Right lobe of liver (tissue), 6 donors: ENCODE measurements at places on chromosomes 11 and 22. TPM values are rescaled to one million over a fixed set of nuclear protein-coding genes. Genes with fewer than 3 reads are reported as not detected.

DNA sequence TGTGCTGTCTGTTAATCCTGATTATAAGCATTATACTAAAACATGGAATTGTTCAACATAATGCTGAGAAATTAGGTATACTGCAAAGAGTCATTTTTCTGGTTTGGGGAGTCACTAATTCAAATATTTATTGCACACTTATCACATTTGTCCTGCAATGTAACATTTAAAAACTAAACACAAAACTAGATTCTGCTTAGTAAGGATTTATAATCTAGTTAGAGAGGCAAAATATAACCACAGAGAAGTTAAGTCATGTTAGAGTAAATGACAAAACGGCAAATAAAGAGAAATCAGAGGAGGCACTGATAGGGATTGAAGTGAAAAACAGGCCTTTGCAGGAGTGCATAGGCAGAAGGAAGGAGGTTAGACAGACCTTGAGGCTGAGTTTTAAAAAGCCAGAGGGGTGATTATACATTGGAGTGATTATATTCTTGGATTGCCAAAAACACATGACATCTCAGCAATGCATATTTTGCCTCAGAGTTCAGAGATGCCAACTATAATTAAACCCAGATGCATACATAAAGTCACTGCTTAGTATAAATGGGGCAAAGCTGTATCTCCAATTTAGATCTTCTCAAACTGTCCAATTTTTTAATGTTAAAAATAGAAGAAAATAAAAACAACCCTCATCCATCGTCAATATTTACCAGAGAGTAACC, 49.7 kb downstream of the CCDC34 start:
- no peak for DNase-seq

GRCh38 chr22:21688341-21688705, 22.5 kb downstream of the PPIL2 start:
- DNase-seq: no peak

DNA sequence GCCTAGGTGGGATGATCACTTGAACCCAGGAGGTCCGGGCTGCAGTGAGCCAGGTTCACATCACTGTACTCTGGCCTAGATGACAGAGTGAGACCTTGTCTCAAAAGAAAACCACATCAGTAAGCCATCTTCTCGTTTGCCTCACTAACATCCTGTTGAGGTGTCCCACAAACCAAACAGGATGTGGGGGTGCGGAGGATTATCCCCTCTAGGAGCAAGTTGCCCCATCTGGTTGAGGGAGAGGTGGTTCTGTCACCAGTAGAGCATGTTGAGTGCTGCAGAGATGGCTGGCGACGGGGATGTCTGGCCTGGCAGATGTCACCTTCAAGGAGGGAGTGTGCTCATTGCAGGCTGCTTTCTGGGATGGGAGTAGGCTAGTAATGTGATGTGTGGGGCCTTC, 72.4 kb downstream of the ZNRF3 start:
- no peak for DNase-seq

- DNase-seq: peak; percentile 56
These were observed at the start of gene OSBP2 for GRCh38 chr22:30694640-30695350. OSBP2 (plus strand) TSS chr22:30694874; CDS start chr22:30694910, 36 bp downstream.

DNA sequence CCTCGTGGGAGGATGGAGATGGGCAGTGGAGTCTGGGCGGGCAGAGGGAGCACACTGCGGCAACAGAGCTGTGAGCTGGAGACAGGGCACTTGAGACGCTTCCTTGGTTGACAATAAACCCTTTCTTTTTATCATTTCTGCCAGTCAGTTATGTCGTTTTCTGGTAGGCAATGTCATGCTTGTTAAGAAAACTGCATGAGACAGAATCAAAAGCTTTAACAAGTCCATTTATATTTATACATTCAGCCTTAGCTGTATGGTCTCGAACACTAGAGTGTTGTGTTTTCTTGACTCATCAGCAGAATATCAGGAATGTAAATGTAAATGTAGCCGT, 31.9 kb downstream of the PPFIA1 start:
- no peak for DNase-seq

DNA sequence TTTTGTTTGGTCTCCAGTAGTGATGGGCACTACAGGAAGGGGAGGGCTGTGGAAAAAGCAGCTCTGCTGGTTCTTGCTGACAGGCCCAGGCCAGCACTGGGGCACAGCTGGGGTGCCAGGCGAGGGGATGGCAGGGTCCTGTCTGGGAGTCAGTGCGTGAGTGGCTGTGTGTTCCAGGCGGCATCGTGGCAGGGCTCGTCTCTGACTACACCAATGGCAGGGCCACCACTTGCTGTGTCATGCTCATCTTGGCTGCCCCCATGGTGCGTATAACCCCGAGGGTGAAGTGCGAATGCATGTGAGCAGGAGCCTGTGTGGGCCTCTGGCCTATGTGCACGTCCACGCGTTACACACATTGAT, 20.9 kb downstream of the SLC37A2 start:
- DNase-seq: no peak

GRCh38 chr11:121740902-121741301, 288.1 kb upstream of the SORL1-AS1 start:
- DNase-seq: no peak

GRCh38 chr11:29127461-29127860, 889.4 kb downstream of the KCNA4 start:
- no peak for DNase-seq

DNA sequence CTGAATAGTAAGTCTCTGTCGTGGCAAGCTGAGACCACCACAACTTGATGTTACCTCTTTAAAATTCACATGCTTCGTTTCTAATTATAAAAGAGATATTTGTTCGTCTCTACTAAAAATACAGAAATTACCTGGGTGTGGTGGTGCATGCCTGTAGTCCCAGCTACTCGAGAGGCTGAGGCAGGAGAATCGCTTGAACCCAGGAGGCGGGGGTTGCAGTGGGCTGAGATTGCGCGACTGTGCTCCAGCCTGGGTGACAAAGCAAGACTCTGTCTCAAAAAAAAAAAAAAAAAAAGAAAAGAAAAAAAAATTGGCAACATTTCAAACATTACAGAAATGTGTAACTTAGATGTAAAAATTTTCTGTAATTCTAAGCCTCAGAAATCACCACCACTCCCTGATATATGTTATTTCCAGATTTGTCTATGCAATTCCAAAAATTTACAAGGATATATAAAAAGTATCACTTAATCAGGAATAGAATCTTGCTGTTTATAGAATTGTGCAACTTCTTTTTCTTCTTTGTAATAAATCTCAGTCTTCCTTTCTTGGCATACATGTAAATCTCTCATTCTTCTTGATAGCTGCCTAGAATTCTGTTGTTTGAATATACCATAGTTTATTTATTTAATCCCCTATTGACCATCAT, 37.3 kb downstream of the C11orf96 start:
- DNase-seq: no peak

- no peak for DNase-seq
These were observed 66.1 kb downstream of the ME3 start for GRCh38 chr11:86606270-86606835.

DNA sequence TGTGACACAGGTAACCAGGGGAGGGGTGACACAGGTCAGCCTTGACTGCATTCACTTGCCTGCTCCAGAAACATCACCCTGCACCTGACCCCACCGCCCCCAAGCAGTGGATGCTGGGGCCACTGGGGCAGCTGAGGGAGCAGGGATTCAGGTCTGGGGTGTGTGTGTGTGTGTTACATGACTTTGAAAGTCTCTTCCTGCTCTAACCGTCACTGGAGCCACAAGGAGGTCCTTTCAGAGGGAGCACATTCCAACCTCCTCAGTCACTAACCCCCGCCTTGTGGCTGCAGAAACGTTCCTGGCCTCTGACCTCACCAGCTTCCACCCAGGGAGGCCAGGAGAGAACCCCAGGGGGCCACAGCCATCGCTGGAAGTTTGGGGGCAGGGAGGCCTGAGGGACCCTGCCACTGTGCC, 2.9 kb upstream of the FOSL1 start:
- no peak for DNase-seq

- no peak for DNase-seq
These were observed 626.5 kb upstream of the CHORDC1 start for GRCh38 chr11:90849312-90849711.

DNA sequence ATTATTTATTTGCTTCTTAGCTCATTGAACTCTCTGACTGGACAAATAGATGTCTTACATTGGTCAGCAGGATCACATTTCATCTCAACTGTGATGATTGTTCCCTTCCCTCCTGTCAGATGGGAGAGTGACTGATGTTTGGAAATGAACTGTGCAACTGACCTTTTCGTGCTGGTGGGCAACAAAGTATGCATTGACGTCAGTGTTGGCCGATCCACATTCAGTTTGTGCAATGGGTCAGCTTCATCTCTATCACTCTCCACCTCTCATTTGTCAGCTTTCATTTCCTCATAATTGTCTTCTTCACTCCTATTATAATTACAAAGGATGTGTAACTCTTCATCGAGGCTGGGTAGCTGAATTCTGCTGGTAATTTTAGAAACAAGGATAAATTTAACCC, 71.3 kb downstream of the PPP2R1B start:
- no peak for DNase-seq

DNA sequence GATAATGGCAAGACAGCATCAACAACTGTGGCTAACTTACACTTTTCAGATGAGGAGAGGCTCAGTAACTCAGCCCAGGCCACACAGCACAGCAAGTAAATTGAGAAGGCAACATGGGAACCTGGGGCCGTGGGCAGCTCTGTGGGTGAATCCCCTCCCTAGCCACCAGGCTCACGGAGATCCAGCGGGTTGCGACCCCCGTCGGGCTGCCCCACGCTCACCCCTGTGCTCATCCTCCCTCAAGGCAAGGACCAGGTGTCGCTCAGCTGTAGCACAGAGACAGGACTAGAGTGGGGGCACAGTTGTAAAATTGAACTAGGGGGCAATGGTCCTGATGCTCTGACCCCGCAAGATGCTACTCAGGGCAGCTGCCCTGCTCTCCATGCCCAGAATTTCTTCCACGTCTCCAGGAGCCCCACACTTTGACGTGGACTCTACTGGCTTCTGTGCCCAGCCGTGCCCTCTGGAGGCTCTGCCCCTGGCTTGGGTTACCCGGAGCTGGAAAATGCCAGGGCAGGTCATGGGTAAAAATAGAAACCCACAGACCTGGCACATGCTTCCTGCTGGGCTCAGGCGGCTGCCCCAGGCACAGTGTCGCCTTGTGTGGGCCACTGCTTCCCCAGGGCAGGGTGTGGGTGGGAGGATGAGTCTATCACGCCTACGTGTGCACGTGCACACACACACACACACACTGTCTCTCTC, 9.0 kb downstream of the TUBA8 start:
- no peak for DNase-seq

- peak; percentile 63 for DNase-seq
These were observed 2.2 kb downstream of the CALCA start for GRCh38 chr11:14969901-14970323.

DNA sequence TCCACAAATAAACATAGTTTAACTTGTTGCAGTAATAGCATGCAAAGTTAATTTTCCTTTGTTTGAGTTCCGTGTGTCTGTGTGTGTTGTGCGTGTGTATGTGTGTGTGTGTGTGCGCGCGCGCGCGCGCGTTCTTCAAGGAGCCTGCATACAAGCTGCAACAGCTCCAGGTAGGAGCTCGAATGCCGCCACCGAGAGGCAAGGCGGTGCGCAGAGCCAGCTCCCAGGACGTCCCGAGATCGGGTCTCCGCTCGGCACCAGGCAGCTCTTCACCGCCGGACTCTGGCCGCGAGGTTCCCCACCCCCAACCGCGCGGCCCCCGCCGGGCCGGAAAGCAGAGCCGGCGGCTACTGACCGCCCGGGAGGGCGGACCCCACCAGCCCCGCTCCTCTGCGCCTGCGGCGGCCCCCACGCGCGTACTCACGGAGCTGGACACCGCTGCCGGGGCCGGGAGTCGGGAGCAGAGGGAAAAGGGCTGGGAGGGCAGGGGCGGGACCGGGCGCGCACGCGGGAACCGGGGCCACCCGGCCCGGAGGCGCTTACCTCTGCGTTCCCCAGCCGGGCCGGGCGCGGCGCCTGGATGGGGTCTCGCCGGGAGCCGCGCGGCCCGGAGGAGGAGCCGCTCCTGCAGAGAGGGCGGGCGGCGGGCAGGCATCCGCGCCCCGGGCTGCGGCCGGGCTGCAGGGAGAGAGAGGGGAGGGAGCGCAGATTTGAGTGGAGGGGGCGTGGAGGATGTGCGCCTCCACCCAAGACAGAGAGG, 40.4 kb upstream of the AKIP1 start:
- DNase-seq: peak; percentile 52

DNA sequence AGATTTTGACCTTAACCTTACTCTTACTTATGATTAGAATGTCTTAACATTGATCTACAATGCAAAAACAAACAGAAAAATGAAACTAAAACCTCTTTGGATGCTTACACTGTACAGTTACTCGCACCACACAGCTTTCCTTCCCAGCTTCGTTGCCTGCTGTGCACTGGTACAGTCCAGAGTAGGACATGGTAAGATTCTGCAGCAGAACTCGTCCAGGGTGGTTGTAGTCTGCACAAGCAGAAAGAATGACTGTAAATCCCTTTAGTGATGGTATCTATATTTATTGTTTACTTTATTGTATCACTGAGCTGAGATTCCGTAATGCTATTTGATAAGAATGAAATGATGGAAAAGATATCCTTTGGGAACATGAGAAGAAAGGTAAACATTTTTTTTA, 21.0 kb upstream of the HSPA8 start:
- no peak for DNase-seq

DNA sequence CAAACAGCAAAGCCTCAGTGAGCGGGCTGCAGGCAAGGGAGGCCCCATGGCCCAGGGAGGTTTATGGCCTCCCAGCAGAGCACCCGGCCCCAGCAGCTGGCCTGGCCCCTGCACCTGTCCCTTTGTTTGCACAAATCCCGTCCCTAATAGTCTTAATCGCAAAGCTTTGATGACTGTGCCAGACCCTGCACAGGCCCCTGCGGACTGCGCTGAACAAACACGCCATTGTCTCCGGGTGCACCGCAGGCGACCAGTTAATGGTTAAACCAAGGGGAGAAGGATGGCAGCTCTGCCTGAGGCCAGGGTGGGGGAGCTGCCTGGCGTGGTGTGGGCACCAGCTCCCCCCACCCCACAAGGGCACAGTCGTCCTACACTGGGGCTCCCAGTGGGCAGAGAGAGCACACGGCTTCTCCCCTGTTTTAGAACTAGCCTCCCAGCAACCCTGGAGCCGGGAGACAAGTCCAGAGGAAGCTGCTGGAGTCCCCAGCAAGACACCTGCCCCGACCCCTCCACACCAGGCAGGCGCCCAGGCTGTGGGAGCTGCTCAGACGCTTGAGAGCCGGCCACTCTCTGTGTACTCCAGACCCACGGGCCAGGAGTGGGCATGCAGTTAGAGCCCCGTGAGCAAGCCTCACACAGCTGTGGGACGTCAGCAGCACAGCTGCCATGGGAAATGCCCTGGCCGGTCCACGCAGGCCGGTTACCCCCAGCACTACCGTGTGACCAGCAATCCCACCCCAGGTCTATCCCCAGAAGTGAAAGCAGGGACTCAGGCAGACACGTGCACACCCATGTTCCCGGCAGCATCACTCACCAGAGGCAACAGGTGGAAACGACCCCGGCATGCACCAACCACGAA, 39.7 kb upstream of the TH start:
- peak; percentile 6 for DNase-seq

GRCh38 chr11:130908770-130909625, 7.3 kb downstream of the SNX19 start:
- no peak for DNase-seq

Gene JAM3
- 2.2 TPM for total RNA-seq

Gene DNAJB7
- not detected for total RNA-seq

Gene DEPDC7
- 39.3 TPM for total RNA-seq

Gene HPX
- 5,245 TPM for total RNA-seq

Gene SLC22A25
- 10.2 TPM for total RNA-seq

Gene HSPB2
- total RNA-seq: not detected

Gene PAX6
- not detected for total RNA-seq

Gene SNX32
- total RNA-seq: not detected

Gene CDC42EP1
- total RNA-seq: 35.2 TPM

Gene OR4C16
- not detected for total RNA-seq

Gene USP2
- total RNA-seq: 1.6 TPM

Gene UPK3A
- not detected for total RNA-seq
